ENCODE measurements at places on chromosomes 5 and 9. TPM values are rescaled to one million over a fixed set of nuclear protein-coding genes. Genes with fewer than 3 reads are reported as not detected.
A peak's percentile ranks its signal among the peaks of the same experiment; 100 is the strongest.

GRCh38 chr5:134968055-134968454, 348 bp downstream of the CATSPER3 start:
- H3K4me3 ChIP-seq, result no peak overlapping the region
- DNase-seq, result no peak
- peaks cover 22% of the 10 kb centered on the region for H3K4me1 ChIP-seq

KIF27 gene
- total RNA-seq, result 3.4 TPM

GRCh38 chr5:8598996-8599395, 730.0 kb downstream of the MTRR start:
- H3K27ac ChIP-seq, result no peak overlapping the region
- H3K4me1 ChIP-seq, result no peaks in the 10 kb centered on the region
- DNase-seq, result no peak
- no peak overlapping the region for H3K4me3 ChIP-seq

DNA sequence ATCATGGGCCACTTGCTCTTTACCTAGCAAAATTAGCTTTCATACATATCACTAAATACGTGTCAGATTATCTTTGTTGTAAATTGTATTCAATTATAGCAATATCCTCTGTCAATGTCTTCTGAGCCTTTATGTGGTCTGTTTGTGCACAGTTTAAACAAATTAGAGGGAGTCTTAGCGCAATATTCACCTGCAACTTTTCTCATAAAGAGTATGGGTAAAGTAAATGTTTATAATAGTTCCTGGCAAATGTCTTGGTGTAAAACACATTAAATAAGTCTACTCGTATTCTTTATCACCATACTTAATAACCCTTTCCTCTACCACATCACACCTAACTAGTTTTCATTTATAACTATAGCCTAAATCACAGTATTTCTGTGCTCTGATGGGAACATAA, 169.0 kb downstream of the PCSK1 start:
- no peak overlapping the region for H3K27ac ChIP-seq
- no peak overlapping the region for H3K4me3 ChIP-seq
- no peaks in the 10 kb centered on the region for H3K36me3 ChIP-seq
- no peaks in the 10 kb centered on the region for H3K27me3 ChIP-seq

GRCh38 chr9:126532019-126532462, 81.7 kb upstream of the LMX1B start:
- no peaks in the 10 kb centered on the region for H3K4me1 ChIP-seq
- H3K36me3 ChIP-seq, result no peaks in the 10 kb centered on the region
- peaks cover 3% of the 10 kb centered on the region for H3K27me3 ChIP-seq
- no peak for DNase-seq
- H3K4me3 ChIP-seq, result no peak overlapping the region

CATSPER3 gene
- 0.44 TPM for total RNA-seq

- no peak overlapping the region for H3K4me3 ChIP-seq
- no peak for DNase-seq
- H3K36me3 ChIP-seq, result no peaks in the 10 kb centered on the region
Measured at GRCh38 chr5:166845044-166845443, 1446.4 kb upstream of the WWC1 start.

- H3K4me3 ChIP-seq, result no peak overlapping the region
- DNase-seq, result no peak
- no peak overlapping the region for H3K27ac ChIP-seq
- no peaks in the 10 kb centered on the region for H3K4me1 ChIP-seq
- H3K27me3 ChIP-seq, result no peaks in the 10 kb centered on the region
- H3K36me3 ChIP-seq, result no peaks in the 10 kb centered on the region
Measured at GRCh38 chr5:58016877-58017276, 443.0 kb downstream of the PLK2 start.

- no peak overlapping the region for H3K4me3 ChIP-seq
- H3K27me3 ChIP-seq, result no peaks in the 10 kb centered on the region
- H3K27ac ChIP-seq, result no peak overlapping the region
- no peaks in the 10 kb centered on the region for H3K4me1 ChIP-seq
- H3K36me3 ChIP-seq, result peaks cover 21% of the 10 kb centered on the region
Measured at GRCh38 chr9:136211441-136212344, 6.8 kb upstream of the LHX3 start.

ANKRD18B gene
- total RNA-seq, result not detected

GRCh38 chr9:114619191-114619761, 8.2 kb downstream of the TMEM268 start:
- peak overlapping the region; percentile 69 for H3K4me3 ChIP-seq
- H3K27me3 ChIP-seq, result no peaks in the 10 kb centered on the region
- peak overlapping the region; percentile 84 for H3K27ac ChIP-seq
- H3K36me3 ChIP-seq, result peaks cover 56% of the 10 kb centered on the region
- H3K4me1 ChIP-seq, result peaks cover 30% of the 10 kb centered on the region
- no peak for DNase-seq

MVB12B gene
- 34.1 TPM for total RNA-seq

GRCh38 chr5:170110403-170111087, 4.8 kb downstream of the FOXI1 start:
- H3K4me3 ChIP-seq, result no peak overlapping the region
- no peak overlapping the region for H3K27ac ChIP-seq
- H3K36me3 ChIP-seq, result no peaks in the 10 kb centered on the region
- no peaks in the 10 kb centered on the region for H3K4me1 ChIP-seq
- peaks cover 6% of the 10 kb centered on the region for H3K27me3 ChIP-seq
- no peak for DNase-seq

- H3K27ac ChIP-seq, result peak overlapping the region; percentile 1
- no peak overlapping the region for H3K4me3 ChIP-seq
- peaks cover 46% of the 10 kb centered on the region for H3K4me1 ChIP-seq
- peaks cover 12% of the 10 kb centered on the region for H3K36me3 ChIP-seq
- no peak for DNase-seq
Measured at GRCh38 chr5:140348104-140348503, 1.7 kb upstream of the HBEGF start.
